ENCODE measurements at places on chromosomes 1 and 21.

- DNase-seq: no peak
Measured at GRCh38 chr1:1626207-1627141, 5.5 kb upstream of the MMP23B start.

DNA sequence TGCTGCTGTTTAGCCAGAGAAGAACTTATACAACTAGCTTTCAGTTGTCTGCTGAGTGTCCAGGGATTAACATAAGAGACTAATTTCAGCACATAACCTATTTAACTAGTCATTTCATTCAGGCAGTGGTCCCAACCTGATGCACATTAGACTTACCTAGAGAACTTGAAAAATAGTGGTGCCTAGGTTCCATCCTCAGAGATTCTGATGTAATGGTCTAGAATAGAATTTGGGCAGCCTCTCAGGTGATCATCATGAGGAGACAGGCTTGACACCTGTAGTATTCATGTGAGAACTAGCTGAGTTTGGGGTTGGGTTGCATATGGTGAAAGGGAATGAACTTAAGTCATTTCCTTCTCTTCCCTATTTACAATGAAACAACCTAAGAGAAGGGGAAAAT, 24.8 kb downstream of the CNST start:
- DNase-seq: no peak

DNA sequence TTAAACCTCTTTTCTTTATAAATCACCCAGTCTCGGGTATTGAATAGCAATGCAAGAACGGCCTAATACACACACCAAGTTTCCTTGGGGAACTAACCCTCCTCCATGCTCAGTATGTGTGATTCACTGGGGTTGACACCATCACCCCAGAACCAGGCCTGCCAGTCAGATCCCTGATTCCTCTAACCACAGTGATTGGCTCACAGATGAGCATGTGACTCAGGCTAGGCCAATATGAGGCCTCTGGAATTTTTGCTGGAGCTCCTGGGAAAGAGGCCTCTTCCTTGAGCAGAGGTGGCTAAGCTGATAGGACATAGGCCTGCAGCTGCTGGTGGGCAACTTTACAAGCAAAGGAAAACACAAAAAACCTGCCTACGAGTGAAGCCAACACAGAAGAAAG, 74.7 kb upstream of the ZBTB40 start:
- no peak for DNase-seq

GRCh38 chr1:175200678-175201521, 8.3 kb upstream of the KIAA0040 start:
- no peak for DNase-seq

DNA sequence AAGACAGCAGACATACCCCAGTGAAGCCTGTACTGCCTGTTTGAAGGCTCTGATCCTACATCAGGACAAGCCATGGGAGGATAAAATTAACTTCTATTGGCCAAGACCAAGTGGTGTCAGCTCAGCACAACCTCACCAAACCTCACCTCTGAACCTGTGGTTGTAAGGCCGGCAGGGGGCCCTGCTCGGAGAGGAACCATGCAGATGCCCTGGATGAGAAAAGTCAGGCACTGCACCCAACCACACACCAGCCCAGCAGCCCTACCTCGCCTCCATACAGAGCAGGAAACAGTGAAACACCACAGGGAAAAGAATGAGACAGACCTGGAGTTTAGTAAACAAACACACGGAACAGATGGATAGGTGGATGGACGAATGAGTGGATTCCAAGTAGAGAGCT, 70.0 kb upstream of the PAX7 start:
- DNase-seq: no peak

DNA sequence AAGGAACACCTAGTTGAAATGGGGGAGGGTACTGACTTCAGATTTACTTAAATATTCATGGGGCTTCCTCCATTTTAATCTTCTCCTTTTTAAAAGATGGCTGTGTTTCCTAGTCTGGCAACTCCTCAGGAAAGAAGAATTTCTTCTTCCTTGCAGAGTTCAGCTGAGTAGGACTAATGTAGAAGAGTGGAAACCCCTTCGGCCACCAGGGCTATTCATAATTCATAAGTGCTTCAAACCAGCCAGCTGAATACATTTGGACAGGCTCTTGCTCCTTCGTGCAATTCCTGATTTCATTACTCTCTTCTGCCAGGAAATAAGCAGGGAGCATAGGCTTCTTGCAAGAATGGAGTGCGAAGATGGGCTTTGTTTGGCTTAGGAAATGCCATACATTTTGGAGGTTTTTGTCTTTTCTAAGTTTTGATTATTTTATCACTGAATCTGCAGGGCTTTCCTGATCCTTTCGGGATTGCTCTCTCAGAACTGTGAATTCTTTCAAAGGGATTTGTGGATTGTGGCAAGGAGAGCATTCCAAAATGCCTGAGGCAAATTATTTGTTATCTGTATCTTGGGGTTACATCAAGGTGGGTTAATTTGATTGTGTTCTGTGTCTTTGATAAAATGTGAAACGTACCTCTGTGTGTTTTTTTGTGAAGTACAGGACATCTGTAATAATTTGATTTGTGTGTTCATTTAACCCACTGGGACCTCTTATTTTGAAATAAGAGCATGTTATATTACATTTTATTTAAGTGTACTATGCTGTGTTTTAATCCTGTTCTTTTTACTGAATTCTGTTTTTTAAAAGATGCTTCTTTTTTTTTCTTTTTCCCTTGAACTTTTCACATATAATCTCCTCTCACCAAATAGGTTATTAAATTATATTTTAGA, 179.4 kb upstream of the SGIP1 start:
- DNase-seq: no peak

- no peak for DNase-seq
Measured at GRCh38 chr21:34640858-34641257, 25.9 kb upstream of the RCAN1 start.

GRCh38 chr1:207748737-207749528, 2.9 kb upstream of the CD46 start:
- no peak for DNase-seq

DNA sequence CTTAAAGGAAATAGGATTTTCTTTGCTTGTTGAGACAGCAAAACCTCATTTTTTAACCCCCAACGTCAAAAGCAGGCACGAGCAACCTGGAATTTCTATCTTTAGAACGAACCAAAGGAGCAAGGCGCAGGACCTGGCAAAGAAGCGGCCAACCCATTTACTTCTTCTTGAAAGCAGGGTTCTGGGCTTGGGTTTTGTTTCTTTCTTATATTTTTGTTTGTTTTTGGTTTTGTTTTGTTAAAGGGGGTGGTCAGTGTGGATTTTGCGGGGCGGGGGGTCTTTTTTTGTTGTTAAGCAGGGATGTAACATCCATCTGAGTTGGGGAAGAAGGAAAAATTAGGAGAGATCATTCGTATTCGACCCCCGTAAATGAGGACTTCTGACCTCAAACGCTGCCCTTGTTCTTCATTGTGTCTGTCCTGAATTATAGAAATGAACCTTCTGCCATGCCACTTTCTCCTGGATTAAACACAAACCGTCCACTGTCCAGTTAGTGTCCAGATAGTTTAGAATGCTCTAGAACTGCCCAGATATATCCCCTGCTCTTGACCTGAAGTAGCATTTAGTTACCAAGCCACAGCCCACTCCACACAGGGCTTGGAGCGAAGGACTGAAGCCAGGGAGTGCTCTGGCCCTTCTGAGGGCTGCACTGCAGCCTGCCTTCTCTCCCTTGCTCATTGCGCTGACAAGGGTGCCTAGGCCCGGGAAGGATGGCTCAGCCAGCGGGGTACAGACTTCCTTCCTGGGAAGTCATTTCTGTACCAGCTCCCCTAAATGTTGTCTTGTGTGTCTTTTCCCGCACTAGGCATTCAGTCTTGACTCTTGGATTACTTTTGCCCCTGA, 909 bp upstream of the APP start:
- no peak for DNase-seq

DNA sequence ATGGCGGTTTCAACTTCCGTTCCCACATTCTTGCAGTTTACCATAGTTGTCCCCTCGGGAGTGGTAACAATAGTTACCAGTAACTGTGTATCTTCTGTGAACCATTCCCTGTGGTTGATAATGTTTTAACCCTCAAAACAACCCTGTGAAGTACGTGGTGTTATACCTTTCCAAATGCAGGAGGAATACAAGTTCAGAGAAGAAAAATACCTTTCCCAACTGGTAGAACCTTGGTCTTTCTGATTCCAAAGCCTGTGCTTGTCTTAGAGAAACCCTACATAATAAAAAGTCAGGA, 789 bp downstream of the BTF3L4 start:
- DNase-seq: no peak

GRCh38 chr1:247548092-247548491, 842 bp upstream of the GCSAML start:
- DNase-seq: no peak

DNA sequence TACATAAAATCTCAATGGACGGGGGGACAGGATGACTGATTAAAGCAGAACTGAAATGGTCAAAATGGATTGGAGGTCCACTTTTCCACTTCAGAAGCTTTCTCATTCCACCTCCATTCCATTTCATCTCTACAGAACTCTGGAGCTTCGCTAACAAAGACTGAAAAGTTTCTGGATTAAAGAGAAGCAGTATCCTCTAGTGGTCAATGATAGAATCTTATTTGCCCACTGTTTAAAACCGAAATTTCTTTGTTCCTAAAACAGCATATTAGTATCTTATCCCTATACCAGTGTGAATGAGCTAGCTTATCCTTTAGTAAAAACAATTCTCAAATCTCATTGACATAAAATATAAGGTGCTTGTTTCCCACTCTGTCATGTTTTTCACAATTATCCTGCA, 890.6 kb downstream of the KCNT2 start:
- DNase-seq: no peak

GRCh38 chr1:209721323-209721722, 16.7 kb downstream of the HSD11B1 start:
- DNase-seq: no peak

All from SIG-M5 (cell line).